Activated CD4-positive, alpha-beta T cell treated with anti-CD3 and anti-CD28 coated beads, Interleukin-2, amount 50 U/mL, for 1 hour (primary cell): ENCODE measurements at places on chromosomes 6 and 20.
A peak's percentile ranks its signal among the peaks of the same experiment; 100 is the strongest.

GRCh38 chr6:90286884-90287488 lies 9.7 kb downstream of the BACH2 start:
- peak; percentile 52 for DNase-seq

DNA sequence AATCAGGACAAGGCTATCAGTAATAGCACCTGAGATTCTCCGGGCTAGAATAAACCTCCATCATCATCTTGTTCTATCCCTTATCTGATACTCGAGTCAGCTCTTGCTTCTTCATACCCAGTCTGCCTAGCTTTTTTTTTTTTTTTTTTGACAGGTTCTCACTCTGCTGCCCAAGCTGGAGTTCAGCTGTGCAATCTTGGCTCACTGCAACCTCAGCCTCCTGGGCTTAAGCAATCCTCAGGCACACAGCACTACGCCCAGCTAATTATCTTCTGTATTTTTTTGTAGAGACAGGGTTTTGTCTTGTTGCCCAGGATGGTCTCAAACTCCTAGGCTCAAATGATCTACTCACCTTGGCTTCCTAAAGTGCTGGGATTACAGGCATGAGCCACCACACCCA lies 19.5 kb downstream of the SRSF6 start:
- no peak for DNase-seq

DNA sequence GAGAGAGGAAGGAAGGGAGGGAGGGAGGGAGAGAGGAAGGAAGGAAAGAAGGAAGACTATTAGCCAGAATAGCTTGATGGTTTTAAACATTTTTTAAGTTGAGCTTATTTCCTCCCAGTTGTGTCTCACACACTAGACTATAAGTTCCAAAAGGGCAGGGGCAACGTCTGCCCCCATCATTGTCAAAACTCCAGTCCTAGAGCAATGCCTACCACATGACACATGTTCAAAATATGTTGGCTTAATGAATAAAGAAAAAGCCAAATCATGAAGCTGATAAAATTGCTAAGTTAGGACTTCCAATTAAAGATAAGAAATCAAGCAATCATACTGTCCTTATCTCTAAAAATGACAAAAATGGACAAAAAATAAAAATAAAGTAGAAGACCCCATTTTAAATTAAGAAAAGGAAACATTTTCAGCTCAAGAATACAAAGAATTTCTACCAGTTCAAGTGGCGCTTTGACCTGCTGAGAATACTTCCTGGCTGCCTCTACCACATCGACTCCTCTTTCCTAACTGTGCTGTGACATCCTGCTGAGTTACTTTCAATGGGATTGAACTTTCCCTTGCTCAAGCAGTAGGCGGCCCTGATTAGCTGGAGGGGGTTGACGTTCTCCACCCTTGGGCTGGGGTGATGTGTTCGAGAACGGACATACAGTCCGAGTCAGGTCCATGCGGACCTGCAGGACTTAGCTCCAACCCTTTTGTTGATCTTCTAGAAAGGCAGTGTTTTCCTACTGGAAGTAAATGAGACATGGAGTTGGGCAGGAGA lies 283.9 kb upstream of the FOXQ1 start:
- no peak for DNase-seq

DNA sequence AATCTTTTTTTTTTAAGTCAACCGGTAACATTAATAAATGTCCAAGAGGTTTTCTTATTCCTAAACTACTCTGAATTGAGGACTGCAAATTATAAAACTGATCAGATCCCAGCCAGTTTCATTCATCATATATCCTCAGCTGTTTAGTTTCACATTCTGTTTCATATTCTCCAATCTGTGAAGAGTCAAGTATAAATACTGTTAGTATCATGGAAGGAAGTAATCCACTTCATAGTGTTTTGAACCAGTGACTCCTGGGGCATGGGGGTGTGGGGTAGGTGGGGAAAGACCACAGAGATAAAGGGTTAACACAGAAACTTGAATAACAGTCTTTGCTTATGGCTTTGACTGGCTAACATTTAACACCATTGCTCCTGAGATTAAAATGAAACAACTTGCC lies 69.9 kb downstream of the FYN start:
- no peak for DNase-seq

DNA sequence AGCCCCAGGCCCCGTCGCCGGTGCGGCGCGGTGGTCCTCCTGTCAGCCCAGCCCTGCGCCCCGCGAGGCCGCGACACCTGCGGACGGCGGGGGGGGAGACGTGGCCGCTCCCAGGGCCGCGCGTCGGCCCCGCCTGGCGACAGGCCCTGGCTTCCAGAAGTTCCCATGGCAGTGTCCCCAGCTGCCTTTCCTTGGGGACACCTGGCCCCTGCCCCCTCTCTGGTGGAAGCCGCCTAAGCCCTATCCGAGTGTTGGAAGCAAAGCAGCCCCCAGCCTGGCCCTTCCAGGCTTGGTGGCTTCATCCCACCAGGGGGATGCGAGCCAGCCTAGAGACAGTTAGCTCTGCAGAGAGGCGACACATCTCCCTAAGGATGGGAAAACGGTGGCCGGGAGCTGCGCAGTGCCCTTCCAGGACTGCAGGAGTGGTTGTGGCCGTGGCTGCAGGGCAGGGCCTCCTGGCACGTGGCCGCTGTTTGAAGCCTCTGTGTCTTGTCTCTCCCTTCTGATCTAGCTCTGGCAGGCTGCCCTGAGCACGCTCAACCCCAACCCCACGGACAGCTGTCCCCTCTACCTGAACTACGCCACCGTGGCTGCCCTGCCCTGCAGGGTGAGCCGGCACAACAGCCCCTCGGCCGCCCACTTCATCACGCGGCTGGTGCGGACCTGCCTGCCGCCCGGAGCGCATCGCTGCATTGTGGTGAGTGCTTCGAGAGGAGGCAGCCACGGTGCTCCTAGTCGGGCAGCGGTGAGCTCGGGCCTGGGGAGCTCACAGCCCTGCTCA lies 816 bp downstream of the NPEPL1 start:
- DNase-seq: no peak

DNA sequence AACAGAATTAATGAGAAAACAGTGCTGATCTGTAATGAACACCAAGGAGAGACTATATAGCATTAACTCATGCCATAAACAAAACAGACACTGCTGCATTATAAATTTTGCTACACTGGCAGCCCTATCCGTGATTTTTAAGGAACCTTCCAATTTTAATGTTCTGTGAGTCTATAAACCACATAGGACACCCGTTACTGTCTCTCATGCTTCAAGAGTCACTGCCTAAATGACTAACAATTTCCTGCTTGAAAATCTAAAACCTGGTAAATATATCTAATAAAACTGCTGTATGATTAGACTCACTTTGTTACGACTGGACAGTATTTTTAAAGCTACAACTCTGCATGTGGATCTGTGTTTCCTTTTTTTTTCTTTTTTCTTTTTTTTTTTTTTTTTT lies 8.7 kb downstream of the CHD6 start:
- DNase-seq: no peak

GRCh38 chr6:73515204-73515655 lies 5.6 kb downstream of the EEF1A1 start:
- no peak for DNase-seq

DNA sequence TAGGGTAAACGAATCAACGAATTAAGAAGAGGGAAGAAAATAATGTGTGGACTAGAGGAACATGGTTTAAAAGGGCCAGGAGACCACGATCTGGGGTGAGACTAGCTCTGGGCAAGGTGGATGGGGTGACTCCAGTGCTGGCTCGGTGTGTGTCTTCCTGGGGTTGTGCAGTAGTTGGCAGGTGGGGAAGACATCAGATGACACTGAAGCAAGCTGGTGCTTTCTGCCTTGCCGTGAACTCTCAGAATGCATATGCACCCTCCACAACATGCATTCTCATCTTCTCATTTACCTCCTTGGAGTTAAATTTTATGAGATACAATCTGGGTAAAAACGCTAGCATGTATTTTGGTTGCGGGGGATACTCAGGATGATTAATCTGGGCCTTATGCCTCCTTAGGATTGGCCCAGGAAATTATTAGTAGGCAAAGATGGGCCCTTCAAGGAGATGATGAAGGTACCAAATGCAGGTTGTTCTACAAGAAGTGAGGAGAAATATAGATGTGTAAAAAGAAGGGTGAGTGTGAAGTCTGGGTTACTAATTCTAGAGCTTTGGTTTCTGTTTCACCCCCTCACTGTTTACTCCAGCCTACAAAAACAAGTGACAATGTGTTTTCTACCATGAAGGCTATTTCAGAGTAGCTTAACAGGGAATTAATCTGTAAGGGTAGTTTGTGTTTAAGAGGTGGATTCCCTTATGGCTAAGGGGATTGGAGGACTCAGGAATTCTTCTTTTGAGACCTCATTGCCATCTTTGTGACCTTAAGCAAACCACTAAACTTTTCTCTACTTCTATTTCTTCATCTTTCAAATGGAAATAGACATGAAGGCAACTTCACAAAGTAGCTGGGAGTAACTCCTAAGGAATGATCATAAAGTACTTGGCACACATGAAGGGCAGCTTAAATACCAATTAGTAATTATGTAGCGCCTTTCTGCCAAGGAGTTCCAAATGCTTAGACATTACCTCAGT lies 71.0 kb upstream of the SUPT3H start:
- no peak for DNase-seq

- DNase-seq: no peak
Observed at GRCh38 chr6:127956260-127956888, 55.5 kb upstream of the THEMIS start.

- no peak for DNase-seq
Observed at GRCh38 chr6:113960795-113961194, 10.2 kb downstream of the HDAC2 start.

GRCh38 chr6:72653026-72653425 lies 31.2 kb downstream of the KCNQ5 start:
- DNase-seq: no peak
